ENCODE measurements at places on chromosomes 7 and 10.

DNA sequence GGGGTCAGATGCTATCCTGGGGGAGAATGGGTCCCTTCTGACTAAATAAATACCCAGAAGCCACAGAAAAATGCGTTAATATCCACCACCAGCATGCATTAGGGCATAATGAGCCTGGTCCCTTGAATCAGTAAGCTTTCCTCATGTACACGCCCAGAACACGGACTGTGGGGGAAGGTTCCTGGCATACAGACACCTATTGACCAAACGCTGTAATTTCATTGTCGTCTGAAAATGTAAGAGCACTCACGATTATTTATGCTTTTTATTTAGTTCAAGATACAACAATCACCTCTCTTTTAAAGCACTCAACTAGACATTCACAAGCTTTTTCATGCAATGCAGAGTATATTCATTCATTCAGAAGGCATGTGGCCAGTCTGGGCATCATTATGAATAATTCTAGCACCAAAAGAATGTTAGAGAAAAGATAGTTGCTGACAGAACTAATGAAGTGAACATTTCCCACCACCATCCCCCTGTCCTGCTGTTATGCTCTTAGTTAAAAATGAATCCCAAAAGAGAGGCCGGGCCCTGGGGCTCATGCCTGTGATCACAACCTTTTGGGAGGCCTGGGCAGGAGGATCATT is 101.0 kb downstream of the SVIL start:
- DNase-seq, result no peak

GRCh38 chr10:91312382-91312733 is 91.9 kb downstream of the PCGF5 start:
- no peak for DNase-seq

- DNase-seq, result no peak
Measured at GRCh38 chr10:69575164-69575722, 2.0 kb upstream of the NEUROG3 start.

GRCh38 chr10:130403153-130404075 is 267.2 kb downstream of the GLRX3 start:
- DNase-seq, result no peak

DNA sequence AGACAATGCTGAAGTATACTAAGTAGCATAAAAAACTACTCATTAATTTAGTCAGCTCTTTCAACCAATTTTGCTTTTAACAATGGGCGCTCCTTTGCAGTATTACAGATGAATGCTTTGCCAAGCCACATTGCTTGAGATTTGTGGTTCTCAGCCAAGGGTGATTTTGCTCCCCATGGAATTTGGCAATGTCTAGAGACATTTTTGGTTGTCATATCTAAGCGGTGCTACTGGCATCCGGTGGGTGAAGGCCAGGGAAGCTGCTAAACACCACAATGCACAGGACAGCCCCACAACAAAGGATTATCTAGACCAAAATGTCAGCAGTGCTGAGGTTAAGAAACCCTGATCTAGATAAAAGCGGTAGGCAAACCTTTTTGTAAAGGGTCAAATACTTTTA is 112.0 kb downstream of the UBE2H start:
- no peak for DNase-seq

GRCh38 chr7:146862415-146862814 is 745.8 kb downstream of the CNTNAP2 start:
- no peak for DNase-seq

- DNase-seq, result no peak
Measured at GRCh38 chr10:99537086-99537988, 4.6 kb downstream of the NKX2-3 start.

GRCh38 chr7:17046666-17047065 is 164.9 kb upstream of the AGR3 start:
- no peak for DNase-seq

DNA sequence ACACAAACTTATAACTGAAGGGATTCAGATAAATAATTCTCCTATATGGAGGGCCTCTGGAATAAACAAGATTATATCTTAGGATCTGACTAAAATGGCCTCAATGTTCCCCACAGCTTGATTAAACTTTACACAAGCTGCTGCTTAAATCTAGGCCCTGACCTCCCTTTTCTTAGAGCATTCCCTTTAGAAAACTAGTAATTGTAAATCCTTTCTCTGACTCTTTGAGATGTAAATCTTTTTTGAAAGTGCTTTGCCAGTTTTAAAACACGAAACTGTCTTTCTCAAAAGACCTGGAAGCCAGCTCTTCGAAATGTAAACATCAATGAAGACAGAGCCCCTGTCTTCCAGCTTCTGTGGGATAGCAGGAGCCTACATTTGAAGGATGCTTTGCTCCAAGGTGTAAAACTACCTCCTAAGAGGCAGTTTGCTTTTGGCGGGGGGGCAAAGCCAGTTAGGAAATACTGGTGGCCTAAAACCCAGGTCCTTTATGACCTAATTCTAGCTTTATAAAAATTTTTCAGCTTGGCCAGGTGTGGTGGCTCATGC is 758.7 kb downstream of the CNTNAP2 start:
- DNase-seq, result no peak

- no peak for DNase-seq
Measured at GRCh38 chr7:96306385-96307125, 15.3 kb downstream of the SLC25A13 start.
